ENCODE measurements at places on chromosomes 7 and 10.

GRCh38 chr10:76141376-76141775 is 710.0 kb downstream of the LRMDA start:
- DNase-seq, result no peak

DNA sequence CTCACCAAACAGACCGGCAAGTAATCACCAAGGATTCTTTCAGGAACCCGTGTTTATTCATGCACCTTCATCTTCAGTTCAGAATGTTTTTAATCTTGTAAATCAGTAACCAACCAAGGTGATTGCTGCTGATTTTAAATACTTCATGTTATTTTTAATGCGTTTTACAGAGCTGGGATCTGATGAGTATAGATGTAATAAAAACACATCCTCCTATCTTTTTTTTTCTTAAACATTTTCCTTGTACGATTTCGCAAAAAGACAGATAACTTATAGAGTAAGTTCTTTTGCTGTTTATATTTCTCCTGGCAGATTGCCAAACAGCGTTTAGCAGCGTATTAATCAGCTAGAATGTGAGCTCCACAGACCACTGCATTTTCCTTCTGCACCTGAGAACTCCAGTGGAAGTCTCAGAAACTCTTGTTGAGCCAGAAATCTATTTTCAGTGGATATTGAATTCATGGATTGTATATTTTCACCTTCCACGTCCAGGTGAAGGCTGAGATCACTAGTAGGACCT is 397.8 kb upstream of the NRP1 start:
- no peak for DNase-seq

GRCh38 chr7:156058248-156058647 is 246.0 kb upstream of the SHH start:
- DNase-seq, result no peak

DNA sequence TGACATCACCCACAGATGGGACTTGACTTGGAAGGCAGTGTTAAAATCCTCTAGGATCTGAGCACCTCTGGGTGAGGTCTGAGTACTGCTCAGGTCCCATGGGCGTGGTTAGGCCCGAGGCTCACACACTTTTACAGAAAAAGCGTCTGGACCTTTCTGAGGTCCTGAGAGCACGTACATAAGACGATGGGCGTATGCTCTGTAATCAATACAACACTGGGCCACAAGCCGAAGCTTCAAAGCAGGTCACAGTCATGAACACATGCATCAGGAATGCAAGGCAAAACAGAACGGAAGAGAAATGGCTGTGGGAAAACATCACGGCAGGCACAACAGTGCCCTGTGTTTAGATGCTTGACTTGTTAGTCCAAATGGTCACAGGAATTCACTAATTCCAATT is 112.2 kb downstream of the LARP4B start:
- peak; percentile 29 for DNase-seq

DNA sequence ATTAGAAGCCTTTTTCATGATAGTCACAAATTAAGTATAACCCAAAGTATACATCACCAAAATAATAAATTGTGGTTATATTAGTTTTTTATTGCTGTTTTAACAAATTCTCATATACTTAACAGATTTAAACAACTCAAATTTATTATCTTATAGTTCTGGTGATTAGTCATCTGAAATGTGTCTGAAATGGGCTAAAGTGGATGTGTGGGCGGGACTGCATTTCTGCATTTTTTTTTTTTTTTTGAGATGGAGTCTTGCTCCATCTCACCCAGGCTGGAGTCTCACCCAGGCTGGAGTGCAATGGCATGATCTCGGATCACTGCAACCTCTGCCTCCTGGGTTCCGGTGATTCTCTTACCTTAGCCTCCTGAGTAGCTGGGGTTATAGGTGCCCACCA is 891.5 kb upstream of the CELF2 start:
- no peak for DNase-seq

- no peak for DNase-seq
Measured at GRCh38 chr10:47027108-47027783, 116.0 kb downstream of the PTPN20 start.

DNA sequence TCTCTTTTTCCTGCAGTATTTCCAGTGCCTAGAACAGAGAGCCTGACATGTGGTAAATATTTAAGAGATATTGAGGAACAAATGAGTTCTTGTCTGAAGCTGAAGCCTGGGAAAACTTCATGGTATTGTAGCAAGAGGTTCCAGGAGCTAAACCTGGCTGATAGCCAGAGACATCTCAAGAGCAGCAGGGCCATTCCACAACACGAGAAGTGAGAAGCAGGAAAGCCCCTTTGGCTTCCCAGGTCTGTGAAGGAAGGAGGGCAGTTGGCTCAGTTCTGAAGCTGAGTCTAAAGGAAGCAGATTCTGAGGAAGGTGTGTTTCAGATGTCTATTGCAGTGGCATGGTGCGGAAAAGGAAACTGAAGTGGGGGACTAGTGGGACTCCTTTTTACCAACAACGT is 63.8 kb upstream of the FAM204A start:
- no peak for DNase-seq

All from myocyte (in vitro differentiated cells).